ENCODE measurements at places on chromosomes 1 and 21. TPM values are rescaled to one million over a fixed set of nuclear protein-coding genes. Genes with fewer than 3 reads are reported as not detected.

- DNase-seq: no peak
These were observed 49.9 kb downstream of the WDR4 start for GRCh38 chr21:42829417-42829816.

- DNase-seq: no peak
These were observed 26.6 kb upstream of the MPZL1 start for GRCh38 chr1:167695147-167695546.

- no peak for DNase-seq
These were observed 23.5 kb downstream of the RSBN1 start for GRCh38 chr1:113788802-113789201.

MYBPH gene
- 278 TPM for polyA plus RNA-seq

- no peak for DNase-seq
These were observed 2.2 kb upstream of the KANK4 start for GRCh38 chr1:62321446-62321845.

CFHR2 gene
- polyA plus RNA-seq: not detected

DNA sequence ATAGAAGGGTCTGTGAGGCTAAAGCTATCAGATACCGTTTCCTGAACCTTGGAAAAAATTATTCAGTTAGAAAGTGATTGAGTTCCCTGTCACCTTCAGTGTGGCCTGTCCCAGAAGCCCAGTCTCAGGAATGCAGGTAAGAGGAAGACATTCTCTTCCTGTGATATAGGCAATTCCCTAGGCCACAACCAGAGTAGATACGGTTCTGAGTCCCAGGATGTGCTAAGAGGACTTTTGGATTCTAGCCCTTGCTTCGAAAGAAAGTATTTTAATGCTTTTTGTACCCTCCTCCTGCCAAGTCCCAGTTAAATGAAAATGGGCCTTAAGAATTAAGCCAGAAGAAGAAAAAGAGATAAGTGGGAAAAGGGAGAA, 313.5 kb upstream of the PLXNA2 start:
- no peak for DNase-seq

DNA sequence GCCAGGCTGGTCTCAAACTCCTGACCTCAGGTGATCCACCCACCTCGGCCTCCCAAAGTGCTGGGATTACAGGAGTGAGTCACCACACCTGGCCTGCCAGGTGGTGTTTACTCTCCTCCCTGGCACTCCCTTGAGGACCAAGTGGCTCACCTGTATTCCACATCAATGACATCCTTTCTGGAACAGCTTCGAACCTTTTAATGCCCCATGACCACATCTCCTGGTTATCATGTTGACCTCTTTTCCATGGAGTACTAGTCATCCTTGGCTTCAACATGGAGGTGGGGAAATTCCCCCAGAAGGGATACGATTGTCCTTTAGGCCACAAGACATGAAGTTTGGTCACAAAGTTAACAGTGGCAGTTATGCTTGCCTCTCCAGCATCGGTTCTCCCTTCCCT, 66.9 kb downstream of the CDC7 start:
- no peak for DNase-seq

DNA sequence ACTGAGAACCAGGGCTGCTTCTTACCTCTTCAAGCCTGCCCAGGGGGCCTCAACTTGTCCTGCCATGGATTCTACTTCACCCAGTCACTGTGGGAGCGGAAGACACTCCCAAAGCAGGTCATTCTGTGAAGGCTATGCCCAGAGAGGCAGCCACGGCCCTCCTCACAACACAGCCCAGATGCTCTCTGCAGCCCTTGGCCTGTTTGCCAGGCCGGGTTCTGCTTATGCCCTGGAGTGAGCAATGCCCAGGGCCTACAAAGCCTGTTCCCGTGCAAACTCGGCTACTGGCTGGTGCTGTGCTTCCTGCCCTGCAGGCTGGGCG, 33.8 kb upstream of the SLC30A1 start:
- no peak for DNase-seq
